NCI-H226 (cell line): ENCODE measurements at places on chromosomes 1 and 21.

DNA sequence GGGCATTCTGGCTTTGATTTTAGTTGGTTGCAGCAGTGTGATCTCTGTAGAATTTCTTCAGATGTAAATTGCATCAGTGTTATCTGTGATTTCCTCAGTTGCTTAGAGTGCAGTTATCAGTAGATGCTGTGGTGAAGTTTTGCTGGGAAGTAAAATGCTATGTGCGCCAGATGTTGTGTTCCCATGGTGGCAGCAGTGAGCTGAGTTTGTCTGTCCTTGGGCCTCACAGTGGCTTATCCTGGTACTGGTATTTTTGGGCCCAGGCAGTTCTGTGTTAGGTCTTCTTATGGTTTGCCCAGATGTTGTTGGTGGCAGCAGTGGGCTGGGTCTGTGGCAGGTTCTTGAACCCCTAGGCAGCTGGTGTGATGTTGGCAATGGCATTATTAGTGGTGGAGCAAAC is 1242.1 kb downstream of the PLA2G4A start:
- no peak for DNase-seq

DNA sequence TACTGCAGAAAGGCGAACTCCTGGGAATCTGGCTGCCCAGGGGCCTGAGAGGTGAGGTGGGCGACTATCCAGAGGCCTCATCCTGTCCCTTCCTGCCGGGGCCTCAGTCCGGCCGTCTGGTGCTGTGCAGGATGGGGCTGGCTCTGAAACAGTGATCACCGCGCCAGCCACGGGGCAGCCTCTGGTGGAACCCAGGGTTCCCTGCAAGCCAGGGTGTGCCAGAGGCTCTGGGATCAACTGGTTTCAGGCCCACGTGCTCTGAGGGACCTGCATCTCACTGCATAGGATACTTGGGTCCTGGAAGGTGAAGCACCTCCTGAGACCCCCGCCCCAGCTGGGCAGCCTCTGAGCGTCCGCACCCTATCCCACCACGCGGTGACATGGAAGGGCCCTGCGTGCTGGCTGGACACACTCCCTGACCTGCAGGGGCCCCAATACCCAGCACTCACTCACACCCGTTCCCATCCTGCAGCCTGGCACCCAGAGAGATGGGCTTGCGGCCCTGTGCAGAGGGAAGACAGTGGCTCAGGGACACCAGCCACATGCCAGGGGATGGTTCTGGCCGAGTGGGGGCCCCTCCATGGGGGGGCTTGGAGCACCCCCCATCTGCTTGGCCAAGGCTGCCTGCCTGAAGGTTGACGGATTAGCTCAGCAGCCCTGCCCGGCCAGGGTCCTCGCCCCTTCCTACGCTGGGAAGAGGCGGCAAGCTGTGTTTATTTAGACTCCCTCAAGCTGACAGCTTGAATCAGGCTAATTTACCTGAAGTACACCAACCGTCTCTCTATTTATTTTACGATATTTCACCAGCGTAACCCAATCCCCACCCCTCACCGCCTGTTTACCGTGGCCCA is 64.3 kb upstream of the TTC34 start:
- no peak for DNase-seq

DNA sequence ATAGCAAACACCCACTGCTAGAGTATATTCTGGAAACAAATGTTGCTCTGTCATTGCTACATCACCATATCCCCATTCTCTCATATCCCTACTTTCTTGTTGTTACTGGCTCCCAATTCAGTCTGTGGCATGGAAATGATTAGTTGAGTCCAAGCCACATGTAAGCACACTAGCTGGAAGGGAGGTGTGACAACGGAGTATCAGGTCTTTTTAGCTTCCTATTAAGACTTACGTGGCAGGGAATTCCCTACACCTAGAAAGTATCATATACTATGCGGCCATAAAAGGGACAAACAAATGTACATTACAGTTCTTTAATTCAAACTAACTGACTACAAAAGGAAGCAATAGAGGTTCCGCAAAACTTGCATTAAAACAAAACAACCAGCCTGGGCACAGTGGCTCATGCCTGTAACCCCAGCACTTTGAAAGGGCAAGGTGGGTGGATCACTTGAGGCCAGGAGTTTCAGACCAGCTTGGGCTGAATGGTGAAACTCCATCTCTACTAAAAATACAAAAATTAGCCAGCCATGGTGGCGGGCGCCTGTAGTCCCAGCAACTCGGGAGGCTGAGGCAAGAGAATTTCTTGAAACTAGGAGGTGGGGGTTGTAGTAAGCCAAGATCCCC is 48.6 kb downstream of the INTS7 start:
- DNase-seq: no peak

GRCh38 chr1:115429241-115429640 is 91.2 kb upstream of the NGF start:
- no peak for DNase-seq
